Cerebellum (tissue), 4 donors: ENCODE measurements at places on chromosomes 6 and 20.

DNA sequence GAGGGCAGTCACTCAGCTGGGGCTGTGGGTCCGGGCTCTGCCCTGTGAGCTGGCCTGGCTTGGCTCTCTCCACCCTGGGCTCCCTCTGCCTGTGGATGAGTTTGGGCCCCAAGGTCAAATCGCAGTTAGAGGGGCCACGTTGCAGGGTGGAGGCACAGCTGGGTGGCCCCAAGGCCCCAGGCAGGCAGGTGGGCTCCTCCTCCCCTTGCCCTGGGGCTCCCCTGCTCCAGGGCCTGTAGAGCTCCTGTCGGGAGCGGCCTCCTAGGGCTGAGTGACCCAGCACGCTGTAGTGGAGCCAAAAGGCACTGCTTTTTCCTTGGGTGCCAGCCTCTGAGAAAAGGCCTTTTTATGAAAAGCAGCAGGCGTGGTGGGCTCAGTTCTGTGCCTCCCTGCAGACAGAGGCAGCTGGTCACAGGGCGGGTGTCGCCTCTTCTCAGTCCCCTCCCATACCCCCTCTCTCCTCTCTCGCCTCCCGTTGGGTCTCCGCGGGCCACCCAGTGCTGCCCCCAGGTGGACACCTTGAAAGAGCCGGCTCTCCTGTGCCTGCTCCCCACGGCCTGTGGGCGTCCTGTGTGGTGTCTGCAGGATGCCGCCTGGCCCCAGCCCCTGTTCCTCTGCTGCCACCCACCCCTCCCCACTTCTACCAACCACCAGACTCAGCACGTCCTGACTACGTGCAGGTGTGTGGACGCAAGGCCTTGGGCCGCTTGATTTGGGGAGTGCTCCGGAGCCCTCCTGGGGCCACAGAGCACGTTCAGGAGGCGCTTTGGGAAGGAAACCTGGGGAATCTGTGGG, 13.2 kb downstream of the SS18L1 start:
- peak; percentile 69 for DNase-seq

DNA sequence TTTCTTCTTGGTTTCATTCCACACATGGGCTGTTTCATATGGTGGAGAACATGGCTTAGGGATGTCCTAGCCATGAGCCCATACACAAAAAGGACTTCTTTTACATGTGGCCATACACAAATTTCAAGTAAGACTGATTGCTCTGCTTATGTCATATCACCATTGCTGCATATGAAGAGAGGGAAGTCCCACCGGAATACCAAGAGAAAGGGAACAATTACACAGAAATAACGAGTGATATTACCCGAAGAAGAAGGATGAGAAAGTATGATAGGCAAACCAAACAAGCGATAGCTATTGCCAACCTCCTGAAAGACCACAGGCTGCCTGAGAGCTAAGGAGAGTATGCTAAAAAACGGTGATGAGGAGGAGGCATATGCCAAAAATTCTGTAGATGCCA, 70.5 kb upstream of the TNFRSF21 start:
- no peak for DNase-seq

GRCh38 chr6:110823146-110823545, 7.9 kb upstream of the CDK19 start:
- DNase-seq: no peak

GRCh38 chr6:50288881-50289280, 239.2 kb upstream of the DEFB112 start:
- no peak for DNase-seq

DNA sequence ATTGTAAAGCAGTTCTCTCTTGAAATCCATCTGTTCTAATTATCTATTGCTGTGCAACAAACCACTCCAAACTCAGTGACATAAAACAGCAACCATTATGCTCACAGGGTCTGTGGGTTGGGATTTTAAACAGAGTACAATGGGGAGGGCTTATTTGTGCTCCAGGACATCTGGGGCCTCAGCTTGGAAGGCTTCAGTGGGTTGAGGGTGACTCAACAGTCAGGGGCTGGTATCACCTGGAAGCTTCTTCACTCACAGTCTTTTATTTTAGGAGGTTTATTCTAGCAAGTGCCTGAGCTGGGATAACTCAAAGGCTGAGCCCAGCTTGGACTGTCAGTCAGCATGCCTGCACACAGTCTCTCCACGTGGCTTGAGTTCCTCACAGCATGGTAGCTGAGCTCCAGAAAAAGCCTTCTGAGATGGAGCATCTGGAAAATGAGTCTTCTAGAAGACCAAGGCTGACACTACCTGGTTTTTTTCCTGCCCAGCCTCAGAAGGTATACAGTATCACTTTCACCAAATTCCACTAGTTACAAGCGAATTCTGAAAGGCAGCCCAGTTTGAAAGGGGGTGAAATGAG, 234.6 kb upstream of the ID4 start:
- no peak for DNase-seq

DNA sequence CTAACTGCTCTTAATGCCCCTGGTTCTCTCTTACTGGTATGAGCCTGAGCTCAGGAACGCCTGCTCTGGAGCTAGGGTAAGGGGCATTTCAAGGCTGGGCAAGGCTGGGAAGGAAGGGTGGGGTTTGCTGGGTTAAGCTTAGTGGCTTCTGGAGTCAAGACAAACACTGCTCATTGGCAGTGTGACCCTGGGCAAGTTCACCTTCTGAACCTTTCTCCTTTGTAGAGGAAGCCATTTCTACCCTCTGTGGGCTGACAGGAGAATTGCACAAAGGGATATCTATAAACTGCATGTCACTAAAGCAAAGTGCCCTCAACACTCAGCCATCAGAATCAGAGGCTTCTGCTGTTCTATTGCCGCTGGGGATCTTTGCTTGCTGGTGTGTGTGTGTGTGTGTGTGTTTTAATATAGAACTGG, 20.3 kb upstream of the LRRN4 start:
- DNase-seq: no peak

DNA sequence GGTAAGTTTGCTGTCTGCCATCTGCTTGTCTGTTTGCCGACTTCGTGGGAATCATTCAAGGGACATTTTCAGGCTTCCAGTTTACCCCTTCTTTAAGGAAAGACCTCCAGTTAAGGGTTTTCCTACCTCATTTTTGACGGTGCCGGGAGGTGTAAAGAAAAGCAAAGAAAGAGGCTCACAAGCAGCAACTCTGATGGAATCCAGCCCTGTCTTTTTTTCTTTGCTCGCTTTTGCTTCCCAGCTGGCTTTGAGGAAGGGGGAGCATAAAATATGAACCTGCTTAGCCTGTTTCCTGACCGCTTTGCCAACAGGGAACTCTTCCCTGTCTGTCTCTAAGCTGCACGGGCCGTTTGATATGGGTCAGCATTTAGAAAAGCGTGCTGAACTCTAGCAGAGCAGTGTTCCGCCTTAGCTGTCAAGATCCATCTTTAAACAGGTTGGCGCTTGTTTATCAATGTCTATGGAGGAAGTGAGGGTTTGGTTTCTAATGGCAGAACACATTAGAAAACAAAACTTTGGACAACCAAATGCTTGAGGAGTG, 13.8 kb downstream of the SYTL3 start:
- no peak for DNase-seq

DNA sequence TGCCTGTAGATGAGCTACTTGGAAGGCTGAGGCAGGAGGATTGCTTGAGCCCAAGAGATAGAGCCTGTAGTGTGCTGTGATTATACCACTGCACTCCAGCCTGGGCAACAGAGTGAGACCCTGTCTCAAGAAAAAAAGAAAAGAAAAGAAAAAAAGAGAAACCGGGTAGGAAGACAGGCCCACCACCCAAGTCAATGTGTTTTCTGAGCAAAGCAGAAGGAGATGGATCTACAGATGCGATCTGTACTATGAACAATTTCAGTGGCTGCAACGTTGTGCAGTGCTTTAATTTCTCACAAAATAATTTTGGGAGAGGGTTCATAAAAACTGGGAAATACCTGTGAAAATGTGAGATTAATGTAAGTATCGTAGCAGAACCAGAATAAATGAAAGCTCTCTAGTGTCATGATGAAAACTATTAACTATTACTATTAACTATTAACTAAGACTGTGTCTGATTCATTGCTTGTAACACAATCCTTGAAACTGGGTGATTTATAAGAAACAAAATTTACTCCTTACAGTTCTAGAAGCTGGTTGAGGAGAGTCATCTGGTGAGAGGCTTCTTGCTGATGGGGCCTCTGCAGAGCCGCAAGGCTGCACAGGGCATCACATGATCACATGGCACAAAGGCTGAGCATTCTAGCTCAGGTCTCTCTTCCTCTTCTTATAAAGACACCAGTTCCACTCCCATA, 233.1 kb upstream of the ZNF217 start:
- no peak for DNase-seq

- no peak for DNase-seq
These were observed 477.8 kb downstream of the HACE1 start for GRCh38 chr6:104381907-104382306.

DNA sequence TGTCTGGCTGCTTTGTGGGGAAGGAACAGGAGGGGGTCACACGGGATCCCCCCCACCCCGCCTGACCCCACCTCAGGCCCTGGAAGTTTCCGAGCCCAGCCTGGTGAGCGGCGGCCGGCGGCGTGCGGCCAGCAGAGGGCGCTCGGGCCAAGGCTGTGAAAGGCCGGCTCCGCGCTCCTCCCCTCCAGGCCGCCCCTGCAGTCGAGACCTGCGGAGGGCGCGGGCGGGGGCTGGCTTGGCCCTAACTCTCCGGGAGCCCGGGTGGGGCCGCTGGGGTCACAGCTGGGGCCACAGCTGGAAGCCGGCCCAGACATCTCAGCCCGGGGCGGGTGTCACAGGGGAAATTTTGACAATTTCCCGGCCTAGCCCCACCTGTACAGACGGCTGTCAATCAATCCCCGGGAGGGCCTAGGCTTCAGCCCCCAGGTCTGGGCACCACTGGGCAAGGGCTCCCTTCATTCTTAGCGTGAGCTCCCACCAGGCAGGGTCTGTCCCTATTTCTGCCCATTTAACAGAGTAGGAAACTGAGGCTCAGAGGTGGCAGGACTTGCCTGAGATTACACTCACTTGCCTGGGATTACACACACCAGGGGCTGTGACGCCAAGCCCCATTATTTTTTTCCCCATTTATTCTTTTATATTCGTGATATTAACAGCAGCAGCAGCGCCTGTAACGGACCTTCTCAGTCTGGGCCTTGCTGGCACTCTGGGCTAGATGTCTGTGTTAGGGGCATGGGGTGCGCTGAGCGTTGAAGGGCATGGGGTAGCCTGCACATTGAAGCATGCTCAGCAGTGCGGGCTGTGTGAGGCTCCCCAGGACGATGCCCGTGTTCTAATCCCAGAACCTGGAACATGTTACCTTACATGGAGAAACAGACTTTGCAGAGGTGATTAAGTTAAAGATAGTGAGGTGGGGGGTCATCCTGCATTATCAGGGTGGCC, 23.0 kb downstream of the ZBP1 start:
- peak; percentile 71 for DNase-seq

DNA sequence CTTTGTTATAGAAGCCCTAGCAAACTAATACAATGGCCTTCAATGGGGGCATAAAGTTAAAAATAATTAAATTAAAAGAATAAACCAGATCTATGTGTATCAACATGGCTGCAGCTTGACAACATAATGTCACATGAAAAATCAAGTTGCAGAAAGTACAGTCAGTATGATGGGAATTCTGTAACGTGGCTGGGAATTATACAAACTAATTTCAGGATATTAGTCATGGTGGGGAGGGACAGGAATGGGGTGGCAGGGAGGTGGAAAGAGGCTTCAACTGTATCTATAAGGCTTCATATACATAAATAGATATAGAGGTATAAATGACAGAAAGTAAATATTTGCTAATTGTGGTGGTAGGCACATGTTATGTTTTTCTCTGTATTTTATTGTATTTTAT, 107.1 kb downstream of the UNC5CL start:
- no peak for DNase-seq

DNA sequence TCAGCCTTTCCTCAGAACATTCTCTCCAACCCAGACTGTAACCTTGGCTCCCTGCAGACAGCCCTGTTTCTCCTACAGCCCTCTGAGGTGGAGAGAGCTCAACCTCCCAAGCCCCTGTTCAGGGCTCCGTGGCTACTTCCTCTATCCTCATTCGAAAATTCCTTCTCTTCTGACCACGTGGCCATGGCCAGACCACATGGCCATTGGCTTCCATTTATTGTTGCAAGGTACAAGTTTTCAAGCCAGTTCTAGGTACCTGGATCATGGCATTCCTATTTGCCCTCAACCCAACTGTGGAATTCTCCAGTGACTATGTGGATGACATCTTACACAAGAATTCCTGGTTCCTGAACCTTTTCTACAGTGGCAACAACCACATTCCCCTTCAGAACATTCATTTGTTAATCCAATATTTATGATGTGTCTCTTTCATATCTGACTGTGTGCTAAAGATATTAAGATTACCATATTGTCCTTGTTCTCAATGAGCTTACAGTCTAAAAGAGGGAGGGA, 161.9 kb downstream of the GMPR start:
- no peak for DNase-seq

- DNase-seq: no peak
These were observed 42.5 kb upstream of the CD83 start for GRCh38 chr6:14075095-14075503.

DNA sequence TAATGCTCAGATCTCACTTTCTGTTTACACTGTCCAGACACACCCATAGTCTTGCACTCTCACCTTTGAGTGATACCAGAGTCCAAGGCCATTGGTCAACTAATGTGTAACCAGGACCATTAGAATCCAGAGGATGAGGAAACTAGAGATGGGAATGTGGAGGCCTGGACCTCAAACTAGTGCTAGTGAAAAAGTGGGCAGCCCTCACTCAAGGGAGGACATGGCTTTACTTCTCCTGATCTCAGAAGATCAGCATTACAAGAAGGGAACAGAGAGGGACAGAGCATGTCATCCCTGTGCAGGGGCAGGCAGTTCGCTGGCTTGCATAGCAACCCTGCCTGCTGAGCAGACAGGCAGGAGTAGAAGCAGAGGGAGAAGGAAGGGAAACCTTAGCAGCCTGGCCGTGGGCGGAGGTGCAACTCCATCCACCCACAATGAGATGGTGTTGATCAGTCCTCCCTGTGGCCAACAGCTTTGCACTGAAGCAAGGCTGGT, 22.6 kb upstream of the XRN2 start:
- no peak for DNase-seq

DNA sequence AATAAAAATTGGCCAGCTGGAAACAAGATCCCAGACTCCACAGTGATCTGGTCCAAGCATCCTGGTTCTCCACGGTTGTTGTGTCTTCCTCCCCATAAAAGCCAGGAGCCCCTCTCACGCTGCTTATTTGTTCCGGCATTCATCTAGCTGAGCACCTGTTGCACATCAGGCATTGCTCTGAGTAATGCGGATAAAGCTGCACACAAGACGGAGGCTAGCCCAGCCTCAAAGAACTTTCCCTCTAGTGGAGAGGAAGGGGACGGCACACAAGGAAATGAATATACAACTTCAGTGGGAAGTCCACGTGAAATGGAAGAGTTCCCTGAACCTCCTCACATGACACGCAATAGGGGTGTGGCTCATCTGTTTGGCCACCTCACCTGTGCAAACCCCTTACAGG, 30.3 kb upstream of the NXT1 start:
- no peak for DNase-seq

DNA sequence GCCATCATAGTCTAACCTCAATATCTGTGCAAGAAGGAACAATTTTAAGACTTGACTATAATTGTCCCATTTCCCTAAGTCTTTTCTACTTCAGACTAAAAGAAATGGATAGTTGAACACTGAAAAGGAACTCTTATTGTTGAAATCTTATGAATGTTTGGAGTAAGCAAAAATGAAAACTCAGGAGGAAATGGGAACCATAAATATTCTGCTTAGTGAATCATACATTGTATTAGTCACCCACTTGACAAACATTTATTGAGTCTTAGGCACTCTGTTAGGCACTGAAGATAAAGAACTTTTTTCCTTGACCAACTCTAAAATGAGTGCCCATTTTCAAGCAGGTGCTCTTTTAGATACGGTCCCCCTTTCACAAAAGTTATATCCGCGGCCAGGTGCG, 8.7 kb downstream of the CCDC170 start:
- no peak for DNase-seq

GRCh38 chr6:81896525-81897503, 144.3 kb upstream of the TENT5A start:
- no peak for DNase-seq

GRCh38 chr6:100176311-100176950, 182.4 kb upstream of the MCHR2 start:
- no peak for DNase-seq
